Neuronal stem cell (in vitro differentiated cells): ENCODE measurements at places on chromosomes 6 and 20.

- no peak for DNase-seq
These were observed 3.4 kb downstream of the NKX2-4 start for GRCh38 chr20:21393816-21394519.

- no peak for DNase-seq
These were observed 42.6 kb upstream of the PXDC1 start for GRCh38 chr6:3794092-3794491.

GRCh38 chr6:137201006-137201405, 18.2 kb downstream of the IFNGR1 start:
- no peak for DNase-seq

DNA sequence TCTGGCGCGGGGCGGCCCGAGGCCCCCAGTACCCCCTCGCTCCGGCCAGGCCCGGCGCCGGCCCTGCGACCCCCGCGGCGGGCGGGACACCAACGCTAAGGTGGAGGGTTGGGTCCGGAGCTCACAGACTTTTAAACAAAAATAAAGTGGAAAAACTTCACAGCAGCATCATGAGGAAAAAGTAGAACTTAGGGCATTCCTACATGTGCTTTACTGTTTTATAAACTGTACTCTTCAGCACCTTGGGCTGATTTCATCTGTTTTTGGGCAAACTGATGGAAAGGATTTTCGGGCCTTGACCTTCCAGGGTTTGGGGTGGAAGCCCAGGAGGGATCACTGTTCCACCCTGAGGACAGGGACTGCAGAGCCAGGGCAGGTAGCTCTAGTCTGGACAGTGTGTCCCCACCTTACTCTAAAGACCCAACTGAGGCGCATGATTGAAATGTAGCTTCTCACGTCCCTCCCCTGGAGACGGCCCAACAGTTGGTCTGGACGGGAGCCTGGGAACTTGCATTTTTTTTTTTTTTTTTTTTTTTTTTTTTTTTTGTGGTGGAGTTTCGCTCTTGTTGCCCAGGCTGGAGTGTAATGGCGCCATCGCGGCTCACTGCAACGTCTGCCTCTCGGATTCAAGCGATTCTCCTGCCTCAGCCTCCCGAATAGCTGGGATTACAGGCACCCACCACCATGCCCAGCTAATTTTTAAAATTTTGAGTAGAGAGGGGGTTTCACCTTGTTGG, 740 bp downstream of the NELFCD start:
- peak; percentile 15 for DNase-seq

DNA sequence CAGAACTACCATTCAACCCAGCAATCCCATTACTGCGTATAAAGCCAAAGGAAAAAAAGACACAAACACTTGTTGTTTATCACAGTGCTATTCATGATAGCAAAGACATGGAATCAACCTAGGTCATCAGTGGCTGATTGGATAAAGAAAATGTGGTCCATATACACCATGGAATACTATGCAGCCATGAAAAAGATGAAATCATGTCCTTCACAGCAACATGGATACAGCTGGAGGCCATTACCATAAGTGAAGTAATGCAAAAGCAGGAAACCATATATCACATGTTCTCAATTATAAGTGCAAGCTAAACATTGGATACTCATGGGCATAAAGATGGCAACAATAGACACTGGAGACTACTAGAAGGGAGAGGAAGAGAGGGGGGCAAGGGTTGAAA, 299.6 kb downstream of the ADGRG6 start:
- DNase-seq = no peak

DNA sequence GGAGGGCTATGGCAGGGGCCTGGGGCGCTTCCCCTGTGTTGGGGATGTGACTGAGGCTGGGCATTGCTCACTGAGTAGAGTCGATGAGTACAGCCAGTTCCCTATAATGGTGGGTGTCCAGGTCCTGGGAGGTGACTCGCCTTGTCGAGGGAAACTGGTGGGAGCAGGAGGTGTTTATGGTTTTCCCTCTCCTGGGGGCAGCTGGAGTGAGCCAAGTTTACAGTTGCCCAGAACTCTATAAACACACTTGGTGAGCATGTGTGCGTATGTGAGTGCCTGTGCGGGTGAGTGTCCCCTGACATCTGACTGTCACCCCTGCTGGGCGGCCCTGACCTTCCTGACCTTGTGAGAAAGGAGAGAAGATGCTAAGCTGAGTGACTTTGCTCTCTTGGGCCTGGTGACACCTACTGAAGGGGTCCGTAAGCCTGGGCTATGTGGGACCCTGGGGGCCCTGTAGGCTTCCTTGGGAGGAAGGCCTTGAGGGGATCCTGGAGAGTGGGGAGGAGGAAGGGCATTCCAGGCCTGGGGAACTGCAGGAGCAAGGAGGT, 65.9 kb downstream of the VEGFA start:
- no peak for DNase-seq

GRCh38 chr20:3459881-3460307, 10.9 kb upstream of the ATRN start:
- no peak for DNase-seq

- DNase-seq = no peak
These were observed 121.8 kb downstream of the COL9A1 start for GRCh38 chr6:70180901-70181599.

DNA sequence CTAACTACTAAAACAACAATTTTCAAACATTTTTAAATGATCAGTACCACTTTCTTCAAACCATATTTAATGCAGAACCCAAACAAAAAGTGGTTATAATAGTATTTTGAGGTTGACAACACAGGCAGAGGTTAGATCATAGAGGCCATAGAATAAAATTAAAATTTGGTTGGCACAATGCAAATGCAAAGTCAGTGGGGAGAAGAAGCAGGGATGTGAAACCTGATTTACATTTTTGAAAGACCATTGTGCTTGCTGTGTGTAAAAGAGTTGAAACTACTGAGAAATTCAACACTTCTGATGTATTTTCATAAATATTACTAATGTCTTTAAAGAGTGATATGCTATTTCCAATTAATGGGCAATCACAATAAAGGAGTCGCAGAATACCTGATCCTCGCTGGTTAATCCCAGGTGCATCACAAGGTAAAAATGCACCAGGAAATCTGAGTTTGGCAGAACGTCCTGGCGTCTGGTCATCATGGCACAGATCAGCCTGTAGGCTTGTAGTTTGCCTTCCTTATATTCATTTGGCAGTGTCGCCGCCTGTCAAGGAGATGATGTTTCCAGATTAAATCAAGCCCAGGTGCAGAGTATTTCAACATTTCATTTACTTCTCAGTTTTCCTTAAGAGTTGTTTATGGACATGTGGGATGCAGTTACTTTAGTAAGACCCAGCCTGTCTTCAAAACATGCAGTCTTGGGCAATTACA, 141.2 kb downstream of the RALGAPA2 start:
- DNase-seq = no peak

DNA sequence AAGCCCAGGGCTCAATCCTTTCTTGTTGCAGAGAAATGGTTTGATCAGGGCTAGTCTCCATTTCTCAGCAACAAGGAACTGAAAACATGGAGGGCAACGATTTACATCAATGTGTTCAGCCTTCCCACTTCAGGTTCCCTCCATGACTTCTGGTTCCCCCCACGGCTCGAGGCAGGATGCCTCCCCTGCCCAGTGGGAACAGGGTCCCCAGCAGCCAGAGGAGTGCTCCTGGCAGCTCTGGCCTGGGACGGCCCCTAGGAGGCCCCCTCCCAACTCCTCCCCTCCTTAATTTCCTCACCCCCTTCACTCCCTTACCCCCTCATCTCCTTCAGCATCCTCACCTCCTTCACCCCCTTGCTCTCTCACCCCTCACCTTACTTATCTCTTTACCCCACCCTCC, 283.8 kb downstream of the CDC5L start:
- no peak for DNase-seq

DNA sequence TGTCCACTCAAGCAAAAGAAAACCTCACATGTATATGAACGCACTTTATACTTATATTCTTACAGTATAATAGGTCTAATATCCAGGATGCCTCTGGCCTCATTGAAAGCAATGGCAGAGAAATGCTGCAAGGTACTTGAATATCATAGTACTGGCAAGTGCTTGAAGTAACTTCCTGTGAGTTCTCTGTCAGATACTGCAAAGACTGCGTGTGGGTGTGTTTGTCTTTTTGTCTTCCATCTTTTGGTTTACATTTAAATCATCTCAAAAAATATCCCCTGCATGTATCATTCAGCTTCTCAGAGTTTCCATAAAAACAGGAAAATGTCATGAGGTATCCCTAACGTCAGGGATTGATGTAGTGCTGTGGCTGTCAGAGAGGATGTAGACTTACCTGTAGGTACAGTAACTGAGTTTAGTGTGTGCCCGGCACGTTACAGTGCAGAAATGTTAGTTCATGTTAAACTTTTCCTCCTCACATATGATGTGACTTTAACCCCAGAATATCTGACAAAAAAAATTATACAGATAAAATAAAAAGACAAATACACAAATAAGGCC, 184.3 kb downstream of the DST start:
- no peak for DNase-seq

DNA sequence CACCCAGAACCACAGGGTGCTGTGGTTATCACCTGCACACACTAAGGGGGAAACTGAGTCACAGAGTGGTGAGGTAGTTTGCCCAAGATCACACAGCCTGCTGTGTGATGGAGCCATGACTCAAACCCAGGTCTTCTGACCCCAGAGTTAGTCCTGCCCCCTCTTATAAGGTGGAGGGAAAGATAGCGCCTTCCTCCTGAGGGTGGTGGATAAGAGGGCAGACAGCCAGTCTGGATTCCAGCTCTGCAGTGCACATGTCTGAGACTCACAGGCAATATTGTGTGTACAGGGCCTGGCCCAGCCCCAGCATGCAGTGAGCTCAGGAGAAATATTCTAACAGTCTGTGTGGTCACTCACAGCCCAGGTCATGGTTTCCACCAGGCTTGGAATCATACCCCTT, 393.7 kb downstream of the CDH4 start:
- no peak for DNase-seq

DNA sequence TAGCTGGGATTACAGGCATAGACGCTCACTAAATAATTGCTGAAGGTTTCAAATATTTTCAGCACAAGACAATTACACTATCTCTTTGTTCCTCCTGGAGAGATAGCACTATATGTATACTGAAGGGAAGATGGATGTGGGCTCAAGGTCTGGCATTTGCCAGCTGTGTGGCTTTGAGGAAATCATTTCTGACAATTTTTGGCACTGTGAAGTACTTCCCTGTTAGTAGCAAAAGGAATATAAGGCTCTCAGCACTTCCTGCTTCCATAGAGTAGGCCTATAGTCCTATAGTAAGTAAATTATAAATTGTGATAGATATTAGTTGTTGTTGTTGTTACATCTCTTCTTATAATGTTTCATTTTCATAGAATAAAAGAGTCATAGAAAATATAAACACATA, 271.1 kb downstream of the SAMD5 start:
- no peak for DNase-seq

- no peak for DNase-seq
These were observed 164.8 kb upstream of the TBX18 start for GRCh38 chr6:84929212-84929611.
